K562 (cell line): ENCODE measurements at places on chromosomes 7 and 10. TPM values are rescaled to one million over a fixed set of nuclear protein-coding genes. Genes with fewer than 3 reads are reported as not detected.

Gene ELN
- total RNA-seq: 0.20 TPM in 2 replicates

Gene CYP3A4
- total RNA-seq: 0.07 and 0.18 TPM in 2 replicates

Gene SP8
- 1.0 and 1.2 TPM in 2 replicates for total RNA-seq

Gene CALHM1
- not detected in 2 replicates for total RNA-seq

Gene SCRN1
- total RNA-seq: 0.33 and 0.49 TPM in 2 replicates

GRCh38 chr10:33274096-33274785 is 60.2 kb downstream of the NRP1 start:
- H3K4me1 ChIP-seq: no peaks in the 10 kb centered on the region
- no peaks in the 10 kb centered on the region for H3K36me3 ChIP-seq
- no peak overlapping the region for H3K27ac ChIP-seq
- H3K27me3 ChIP-seq: peaks cover 9% of the 10 kb centered on the region
- DNase-seq: no peak

DNA sequence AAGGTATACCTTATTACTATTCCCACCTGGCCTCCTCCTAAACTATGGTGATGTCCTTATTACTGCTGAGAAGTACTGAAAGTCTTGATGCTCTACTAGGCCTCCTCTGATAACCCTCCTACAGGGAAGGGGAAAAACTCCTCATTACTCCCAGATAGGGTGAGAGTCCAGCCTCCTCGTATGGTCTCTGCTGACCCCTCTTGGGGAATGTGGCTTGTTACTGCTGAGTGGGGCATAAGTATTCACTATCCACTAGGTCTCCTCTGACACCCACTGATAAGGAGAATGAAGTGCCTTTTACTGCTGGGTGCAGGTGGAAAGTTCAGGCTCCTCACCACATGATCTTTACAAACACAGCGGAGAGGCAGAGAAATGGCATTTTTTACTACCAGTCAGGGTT is 222.9 kb downstream of the CHRM2 start:
- H3K4me3 ChIP-seq: no peak overlapping the region
- no peaks in the 10 kb centered on the region for H3K27me3 ChIP-seq
- H3K4me1 ChIP-seq: no peaks in the 10 kb centered on the region
- DNase-seq: no peak

GRCh38 chr7:155818154-155818819 is 6.0 kb upstream of the SHH start:
- no peaks in the 10 kb centered on the region for H3K36me3 ChIP-seq
- no peak for DNase-seq
- H3K27me3 ChIP-seq: peaks cover 44% of the 10 kb centered on the region
- no peaks in the 10 kb centered on the region for H3K4me1 ChIP-seq

- no peaks in the 10 kb centered on the region for H3K36me3 ChIP-seq
- H3K4me3 ChIP-seq: no peak overlapping the region
- peaks cover 13% of the 10 kb centered on the region; the same call in 2 of the 3 replicates for H3K27me3 ChIP-seq
- no peak overlapping the region for H3K27ac ChIP-seq
- no peaks in the 10 kb centered on the region for H3K4me1 ChIP-seq
Observed at GRCh38 chr10:47456794-47457527, 27.0 kb downstream of the ANXA8 start.

DNA sequence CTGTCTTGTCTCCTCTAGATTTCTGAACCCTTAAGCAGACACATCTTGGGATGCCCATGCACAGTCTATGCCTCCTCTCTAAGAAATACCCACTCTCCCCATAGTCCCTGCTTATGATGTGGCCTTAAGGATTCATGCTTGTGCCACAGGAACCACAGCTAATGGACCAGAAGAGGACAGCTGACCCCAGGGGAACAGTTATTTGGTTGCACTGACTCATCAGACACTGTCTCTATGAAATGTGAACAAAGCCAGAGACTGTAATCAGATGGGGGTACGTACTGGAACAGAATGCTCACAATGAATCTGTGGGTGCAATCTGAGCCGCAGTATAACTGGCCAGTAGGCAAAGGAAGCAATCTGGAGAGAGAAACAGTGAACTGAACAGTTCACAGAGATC is 121.9 kb downstream of the USP6NL start:
- DNase-seq: no peak
- H3K27me3 ChIP-seq: no peaks in the 10 kb centered on the region
- H3K4me3 ChIP-seq: no peak overlapping the region
- no peaks in the 10 kb centered on the region for H3K4me1 ChIP-seq
- H3K27ac ChIP-seq: no peak overlapping the region

DNA sequence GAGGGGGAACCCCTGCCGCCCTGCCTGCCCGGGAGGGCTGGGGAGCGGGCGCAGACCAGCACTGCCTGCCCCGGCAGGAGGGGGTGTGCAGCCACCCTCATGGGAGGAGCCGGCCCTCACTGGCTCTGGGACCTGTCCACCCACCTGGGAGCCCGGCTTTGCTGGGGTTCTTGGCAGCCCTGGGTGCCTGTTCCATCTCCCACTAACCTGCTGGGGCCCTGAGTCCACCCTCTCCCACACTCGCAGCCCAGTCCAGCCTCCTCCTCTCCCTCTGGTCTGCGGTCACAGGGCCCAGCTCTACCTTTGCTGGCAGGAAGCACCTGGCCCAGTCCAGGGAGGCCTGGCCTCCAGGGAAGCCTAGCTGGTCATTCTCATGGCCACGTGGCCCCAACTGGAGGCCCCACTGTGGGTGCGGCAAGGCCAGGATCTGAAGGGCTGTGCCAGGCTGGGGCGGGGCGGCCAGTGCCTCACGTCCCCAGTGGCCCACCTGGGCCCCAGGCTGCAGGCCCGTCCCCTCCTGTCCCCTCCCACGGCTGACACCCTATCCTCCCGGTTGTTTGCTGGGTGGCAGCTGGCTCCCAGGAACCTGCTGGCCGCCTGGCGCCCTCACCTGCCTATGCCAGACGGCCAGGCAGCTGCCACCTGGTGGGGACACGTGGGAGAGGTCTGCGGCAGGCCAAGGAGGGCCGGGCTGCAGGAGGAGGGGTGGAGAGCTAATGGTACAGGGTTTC is at the start of gene TMEM184A:
Gene TMEM184A (minus strand): TSS at position 393 of the 731 bp plus-strand sequence. CDS start 721 bp downstream, outside the sequence.
- no peaks in the 10 kb centered on the region for H3K36me3 ChIP-seq
- H3K27ac ChIP-seq: no peak within 1 kb of the TSS
- DNase-seq: peak; percentile 43
- H3K4me3 ChIP-seq: no peak within 1 kb of the TSS
- H3K4me1 ChIP-seq: no peaks in the 10 kb centered on the region; the same call in 1 of the 3 replicates

- no peaks in the 10 kb centered on the region for H3K36me3 ChIP-seq
- H3K27me3 ChIP-seq: no peaks in the 10 kb centered on the region; the same call in 2 of the 3 replicates
- no peak overlapping the region for H3K27ac ChIP-seq
- peaks cover 7% of the 10 kb centered on the region; the same call in 2 of the 3 replicates for H3K4me1 ChIP-seq
- H3K4me3 ChIP-seq: no peak overlapping the region
- no peak for DNase-seq
Observed at GRCh38 chr7:130996205-130996832, 262.3 kb upstream of the KLF14 start.
